ENCODE measurements at places on chromosomes 13 and 19.

DNA sequence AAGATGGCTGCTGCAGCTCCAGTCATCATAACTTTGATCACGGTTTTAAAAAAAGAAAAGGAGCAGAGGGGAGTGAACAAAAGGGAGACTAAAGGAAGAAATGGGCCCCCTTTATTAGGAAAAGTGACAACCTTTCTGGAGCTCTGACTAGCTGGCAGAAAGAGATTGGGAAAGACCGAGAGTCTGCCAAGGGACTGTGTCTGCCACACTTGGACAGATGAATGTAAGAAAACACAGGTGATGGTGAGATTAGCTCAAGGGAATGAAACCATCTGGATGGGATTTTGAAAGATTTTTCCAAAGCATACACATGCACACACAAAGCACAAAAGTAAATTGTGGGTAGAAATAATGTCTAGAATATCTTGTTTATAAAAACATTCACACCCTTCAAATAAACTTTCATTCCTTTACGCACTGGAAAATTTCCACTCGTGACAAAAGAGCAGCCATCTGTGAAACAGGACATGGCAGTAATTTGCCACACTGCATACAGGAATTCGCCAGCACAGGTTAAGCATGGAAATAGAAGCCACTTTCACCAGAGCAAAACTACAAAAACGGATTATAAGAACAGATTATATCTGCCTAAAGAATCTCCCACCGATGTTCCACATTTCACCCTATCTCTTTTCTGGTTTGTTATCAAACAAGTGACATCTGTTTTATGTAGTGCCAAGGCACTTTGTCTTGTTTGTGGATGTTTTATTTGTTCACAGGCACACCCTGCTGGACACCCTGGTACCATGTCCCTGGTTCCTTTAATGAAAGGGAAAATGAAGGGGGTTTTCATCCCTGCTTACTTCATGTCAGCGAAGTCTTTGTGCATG is 819.5 kb downstream of the DIAPH3 start:
- no peak for DNase-seq

DNA sequence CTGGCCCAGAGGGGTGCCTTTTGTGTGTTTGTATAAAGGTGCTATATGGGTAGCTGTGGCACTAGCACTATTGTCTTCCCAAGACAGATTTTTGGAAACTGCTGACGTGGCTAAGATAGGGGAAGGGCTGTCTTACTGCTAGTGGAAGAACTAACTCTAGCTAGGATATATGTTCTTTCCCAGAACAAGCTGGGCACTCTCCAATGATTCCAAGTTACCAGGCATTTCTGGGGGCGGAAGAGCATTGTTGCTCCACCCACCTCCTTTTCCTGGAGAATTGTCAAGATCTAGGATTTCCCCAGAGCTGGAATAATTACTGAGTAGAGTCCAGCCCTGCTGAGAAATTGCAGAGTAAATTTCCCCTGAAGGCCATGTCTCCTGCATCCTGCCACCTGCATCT is 408.3 kb downstream of the KLF5 start:
- no peak for DNase-seq

DNA sequence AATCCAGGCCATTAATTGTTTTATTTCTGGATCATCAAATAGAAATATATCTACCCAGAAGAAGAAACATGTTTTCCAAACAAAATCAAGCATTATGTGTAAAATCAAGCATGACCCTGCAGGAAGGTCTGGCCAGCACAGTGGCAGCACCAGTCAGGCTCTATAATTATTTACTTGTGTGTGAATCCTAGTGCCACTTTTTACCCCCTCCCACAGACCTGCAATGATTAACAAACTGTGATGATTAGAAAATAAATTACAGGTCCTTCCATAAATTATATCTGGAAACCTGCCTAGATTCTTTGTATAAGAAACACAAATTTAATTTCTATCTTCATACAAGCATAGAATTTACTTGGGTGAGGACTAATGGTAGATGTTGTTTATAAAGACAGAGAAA is 186.1 kb downstream of the GPC6 start:
- DNase-seq: no peak

GRCh38 chr13:86201477-86201876 is 402.3 kb upstream of the SLITRK6 start:
- no peak for DNase-seq

DNA sequence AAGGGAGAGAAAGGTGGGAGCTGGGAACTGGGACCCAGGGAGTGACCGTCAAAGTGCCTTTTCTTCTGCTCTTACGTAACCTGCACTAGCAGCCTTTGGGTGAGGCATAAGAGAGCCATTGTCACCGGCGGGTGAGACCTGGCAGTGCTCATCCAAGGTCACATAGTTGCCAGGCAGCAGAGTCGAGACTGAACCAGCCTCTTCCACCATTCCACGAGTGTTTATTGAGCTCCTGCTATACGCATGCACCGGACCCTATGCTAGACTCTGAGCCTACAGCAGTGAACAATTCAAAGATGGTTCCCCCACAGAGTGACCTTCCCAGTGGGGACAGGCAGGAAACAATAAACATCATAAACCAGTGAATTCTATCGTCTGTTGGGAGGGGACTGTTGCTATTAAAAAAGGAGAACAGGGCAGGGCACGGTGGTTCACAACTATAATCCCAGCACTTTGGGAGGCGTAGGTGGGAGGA is 18.6 kb upstream of the STRN4 start:
- no peak for DNase-seq

- no peak for DNase-seq
Measured at GRCh38 chr19:8304841-8305621, 3.1 kb downstream of the CD320 start.
